ENCODE measurements at places on chromosomes 7 and 10. TPM values are rescaled to one million over a fixed set of nuclear protein-coding genes. Genes with fewer than 3 reads are reported as not detected.
A peak's percentile ranks its signal among the peaks of the same experiment; 100 is the strongest.

DNA sequence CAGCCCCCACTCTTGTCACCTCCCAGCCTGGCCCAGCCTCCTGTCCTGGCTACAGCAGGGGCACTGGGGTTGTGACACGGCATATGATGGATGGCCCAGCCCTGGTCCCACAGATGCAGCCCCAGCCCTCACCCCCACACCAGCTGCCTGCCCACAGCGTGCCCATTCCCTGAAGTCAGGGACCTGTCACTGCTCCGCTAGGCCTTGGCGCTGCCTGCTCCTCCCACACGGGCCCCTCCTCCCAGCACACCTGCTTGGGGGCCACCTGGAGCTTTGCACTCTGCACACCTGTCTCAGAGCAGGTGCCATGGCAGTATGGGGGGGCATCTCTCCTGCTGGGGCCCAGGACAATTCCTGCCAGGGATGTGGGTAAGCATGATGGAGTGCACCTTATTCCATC is 3.5 kb downstream of the GCK start:
- no peak for DNase-seq

- no peak for DNase-seq
Observed at GRCh38 chr7:115387137-115387536, 465.2 kb downstream of the MDFIC start.

The RBP3 gene
- not detected for total RNA-seq

The PLPP4 gene
- 0.78 TPM for total RNA-seq

- no peak for DNase-seq
Observed at GRCh38 chr7:107164092-107164491, 4.7 kb upstream of the HBP1 start.

- DNase-seq, result no peak
Observed at GRCh38 chr7:99456288-99456687, 9.7 kb downstream of the ATP5MF start.

The MYPN gene
- total RNA-seq, result 2.3 TPM

DNA sequence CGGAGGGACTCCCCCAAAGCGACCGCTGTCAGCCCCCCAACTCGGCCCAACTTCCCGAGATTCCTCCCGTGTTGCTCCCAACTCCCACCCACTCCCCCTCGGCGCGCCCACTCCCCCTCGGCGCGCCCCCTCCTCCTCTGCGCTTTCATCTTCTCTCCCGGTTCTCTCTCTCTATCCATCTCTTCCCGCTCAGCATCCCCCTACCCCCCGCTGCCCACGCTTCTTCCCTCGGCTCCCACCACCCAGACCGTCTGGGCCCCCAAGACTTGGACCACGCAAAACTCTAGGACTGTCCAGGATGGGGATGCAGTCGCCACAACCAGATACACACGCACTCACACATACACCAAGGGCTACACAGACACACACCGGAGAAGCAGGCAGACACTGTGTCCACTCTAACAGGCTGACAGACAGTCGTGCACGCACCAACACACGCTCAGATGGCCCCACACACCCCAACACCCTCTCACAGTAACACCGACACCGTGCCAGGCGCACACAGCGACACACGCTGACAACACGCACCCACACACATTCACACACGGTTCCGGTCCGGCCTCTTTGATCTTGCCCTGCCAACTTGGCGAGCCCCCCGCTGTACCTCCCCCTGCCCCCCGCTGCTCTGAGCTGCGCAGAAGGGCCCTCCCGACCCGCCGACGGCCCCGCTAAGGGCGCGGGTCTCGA is 1.1 kb downstream of the GRID1 start:
- DNase-seq, result no peak

The CHAT gene
- total RNA-seq, result 0.26 TPM

The RELN gene
- 3.9 TPM for total RNA-seq

DNA sequence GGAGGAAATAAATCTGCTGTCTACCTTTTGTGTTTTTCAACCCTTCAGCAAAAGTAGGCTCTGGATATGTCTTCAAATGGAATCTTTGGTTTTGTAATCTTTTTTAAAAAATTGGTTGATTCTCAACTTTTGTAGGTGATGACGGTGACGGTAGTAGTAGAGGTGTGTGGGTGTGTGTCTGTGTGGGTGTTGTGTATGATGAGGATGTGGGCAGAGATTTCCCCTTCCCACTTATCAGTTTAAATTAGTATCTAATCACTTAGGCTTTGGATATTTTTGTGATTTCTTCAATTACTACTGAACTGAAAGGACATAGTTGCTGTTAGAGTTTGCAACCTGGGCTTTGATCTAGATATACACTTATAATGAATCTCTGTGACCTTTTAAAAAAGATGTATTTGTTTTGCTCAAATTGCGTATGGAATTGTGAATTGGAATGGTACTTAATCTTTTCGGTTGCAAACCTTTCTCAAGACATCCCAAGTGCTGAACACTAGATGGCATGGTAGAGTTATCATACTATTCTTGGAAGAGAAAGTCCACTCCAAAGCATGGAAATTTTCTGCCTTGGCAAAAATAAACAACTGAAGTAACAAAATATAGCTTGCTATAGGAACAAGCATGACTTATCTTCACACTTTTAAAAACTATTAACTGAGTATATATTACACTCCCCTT is 51.9 kb upstream of the A1CF start:
- no peak for DNase-seq

- no peak for DNase-seq
Observed at GRCh38 chr7:103851357-103851756, 138.1 kb downstream of the RELN start.

DNA sequence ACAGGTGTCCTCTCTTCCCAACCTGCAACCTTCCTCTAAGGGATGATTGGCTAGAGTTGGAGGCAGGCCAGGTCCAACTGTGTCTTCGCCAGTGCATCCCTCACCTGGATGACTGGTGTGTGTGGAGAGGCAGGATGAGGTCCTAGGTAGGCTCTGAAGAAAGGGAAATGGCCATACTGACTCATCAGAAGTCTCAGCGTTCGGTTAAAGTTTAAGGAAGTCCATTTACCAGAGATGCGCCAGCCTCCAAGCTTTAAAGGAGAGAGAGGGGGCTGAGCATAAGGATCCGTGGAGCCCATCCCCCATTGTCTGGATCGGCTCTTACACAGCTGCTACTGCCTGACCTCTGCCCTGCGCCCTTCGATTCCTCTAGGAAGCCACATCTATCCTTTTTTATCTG is 4.4 kb downstream of the KEL start:
- DNase-seq, result no peak

The DENND2A gene
- total RNA-seq, result 2.6 TPM

The GSAP gene
- total RNA-seq, result 13.7 TPM

The NEUROG3 gene
- total RNA-seq, result not detected

- DNase-seq, result no peak
Observed at GRCh38 chr7:27948861-27949260, 208.9 kb downstream of the TAX1BP1 start.

The TMEM26 gene
- not detected for total RNA-seq

The INA gene
- total RNA-seq, result 4.7 TPM

DNA sequence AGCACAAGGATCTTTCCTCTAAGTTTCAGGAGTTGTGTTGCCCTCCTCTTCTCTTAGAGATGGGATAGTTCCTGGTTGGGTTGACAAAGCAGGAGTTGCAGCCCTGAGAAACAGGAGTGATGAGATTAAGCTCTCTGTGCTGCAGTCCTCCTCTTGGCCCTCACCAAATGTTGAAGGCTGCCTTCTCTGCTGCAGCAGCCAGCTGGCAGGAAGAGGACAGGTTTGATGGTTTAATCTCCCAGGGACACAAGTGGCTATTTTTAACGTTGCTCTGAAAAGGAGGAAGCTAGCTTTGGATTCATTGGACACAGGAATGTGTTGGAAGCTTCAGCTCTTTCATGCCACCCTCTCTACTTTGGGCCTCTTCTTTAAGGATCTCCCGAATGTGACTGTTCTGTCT is 9.4 kb downstream of the STRIP2 start:
- peak; percentile 57 for DNase-seq

The NOBOX gene
- not detected for total RNA-seq

DNA sequence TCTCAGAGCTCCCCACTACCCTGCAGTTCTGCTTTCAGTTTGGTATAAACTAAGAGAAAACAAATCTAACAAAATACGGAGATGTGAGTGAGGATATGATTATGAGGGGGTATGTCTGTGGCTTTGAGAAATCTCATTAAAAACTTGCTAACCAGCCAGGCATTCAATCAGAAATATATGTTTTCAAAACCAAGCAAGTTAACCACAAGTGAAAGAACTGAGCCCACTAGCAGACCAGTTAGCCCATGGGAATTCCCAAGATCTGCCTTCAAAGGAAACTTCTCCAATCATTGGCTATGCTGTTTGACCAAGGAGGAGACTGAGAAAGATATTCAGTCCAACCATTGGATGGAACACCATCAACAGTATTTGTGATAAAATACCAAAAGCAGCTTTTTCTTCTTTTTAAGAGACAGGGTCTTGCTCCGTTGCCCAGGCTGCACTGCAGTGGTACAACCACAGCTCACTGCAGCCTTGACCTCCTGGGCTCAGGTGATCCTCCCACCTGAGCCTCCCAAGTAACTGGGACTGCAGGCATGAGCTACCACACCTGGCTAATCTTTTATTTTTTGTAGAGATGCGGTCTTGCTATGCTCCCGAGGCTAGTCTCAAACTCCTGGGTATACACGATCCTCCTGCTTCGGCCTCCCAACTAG is 41.2 kb downstream of the FGFR2 start:
- DNase-seq, result no peak

GRCh38 chr7:29976673-29977415 is 12.8 kb downstream of the SCRN1 start:
- DNase-seq, result no peak

DNA sequence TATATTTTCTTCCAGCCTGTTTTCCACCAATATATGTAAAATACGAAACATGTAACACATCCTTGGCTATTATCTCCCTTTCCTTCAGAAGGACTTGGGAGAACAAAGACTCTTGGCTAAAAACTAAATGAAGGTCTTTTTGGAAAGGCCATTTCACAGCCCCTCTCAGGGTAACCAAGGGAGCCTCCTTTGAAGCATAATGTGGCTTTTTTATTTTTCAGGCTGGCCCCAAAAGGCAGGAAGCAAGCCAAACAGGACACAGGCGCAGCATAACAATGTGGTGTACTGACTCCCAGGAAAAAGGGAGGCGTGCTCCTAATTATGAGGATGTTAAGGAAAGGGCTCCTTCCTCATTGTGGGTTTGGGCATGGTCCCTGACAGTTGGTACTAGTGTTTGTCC is 30.3 kb upstream of the CCSER2 start:
- no peak for DNase-seq

DNA sequence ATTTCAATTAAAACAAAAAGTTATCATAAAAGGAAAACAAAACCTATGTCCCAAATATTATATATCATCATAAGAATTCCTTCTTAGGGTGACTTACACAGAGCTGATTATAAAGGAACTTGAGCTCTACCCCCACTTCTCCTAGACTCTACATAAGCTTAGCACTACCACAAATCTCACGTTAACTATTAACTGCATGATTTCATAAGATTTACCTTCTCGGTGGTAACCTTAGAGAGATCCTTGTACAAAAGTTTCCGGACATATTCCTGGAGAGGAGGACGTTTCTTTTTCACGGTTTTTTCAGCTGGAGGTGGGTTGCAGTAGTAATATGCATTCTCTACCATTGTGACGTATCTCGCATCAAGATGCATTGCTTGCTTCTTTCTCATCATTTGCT is 83.7 kb downstream of the UPF2 start:
- no peak for DNase-seq

The PTF1A gene
- 138 TPM for total RNA-seq

GRCh38 chr10:57049096-57049495 is 688.0 kb upstream of the ZWINT start:
- no peak for DNase-seq

GRCh38 chr7:1011297-1012003 is 28.5 kb downstream of the CYP2W1 start:
- DNase-seq, result no peak

GRCh38 chr10:122850705-122851640 is 5.3 kb upstream of the CUZD1 start:
- DNase-seq, result peak; percentile 85

- DNase-seq, result no peak
Observed at GRCh38 chr7:64733550-64734240, 60.5 kb upstream of the ZNF138 start.

The RNF133 gene
- total RNA-seq, result 17.1 TPM

- no peak for DNase-seq
Observed at GRCh38 chr10:70856454-70856853, 31.9 kb downstream of the PCBD1 start.

DNA sequence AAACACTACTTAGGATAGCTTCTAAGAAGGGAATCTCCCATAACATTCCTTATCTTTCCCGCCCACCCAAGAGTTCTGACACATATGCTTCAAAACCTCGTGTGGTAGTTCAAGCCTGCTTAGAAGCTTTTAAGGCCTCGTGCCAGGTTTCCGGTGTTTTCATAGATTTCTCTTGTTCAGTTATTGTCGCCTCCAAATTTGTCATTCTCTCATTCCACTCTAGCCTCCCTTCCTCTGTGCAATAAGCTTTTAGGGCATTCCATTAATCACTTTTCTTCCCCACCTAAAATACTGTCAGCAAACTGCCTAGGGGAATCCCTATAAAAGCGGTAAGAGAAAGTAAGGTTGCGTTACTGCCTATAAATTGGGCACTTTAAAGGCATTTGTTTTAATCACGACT is 718 bp upstream of the BPGM start:
- no peak for DNase-seq

- DNase-seq, result no peak
Observed at GRCh38 chr7:148156233-148156632, 434.3 kb upstream of the C7orf33 start.

DNA sequence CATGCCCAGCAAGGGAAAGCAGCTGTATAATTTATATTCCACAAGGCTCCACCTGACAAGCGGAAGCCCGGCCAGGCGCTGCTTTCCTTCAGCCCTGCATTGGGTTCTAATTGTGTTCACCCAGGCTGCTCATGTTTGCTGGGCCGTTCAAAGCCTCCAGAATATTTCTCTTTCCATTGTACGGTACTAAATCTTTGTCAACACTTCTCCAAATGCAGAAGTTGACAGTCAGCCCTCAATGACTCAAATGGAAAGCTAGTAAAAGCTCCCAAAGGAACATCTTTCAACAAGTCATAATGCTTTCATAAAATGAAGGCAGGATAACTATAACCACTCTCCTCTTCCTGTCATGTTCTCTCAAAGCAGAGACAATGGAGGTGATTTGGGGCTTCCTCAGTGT is 17.8 kb upstream of the CPXM2 start:
- DNase-seq, result no peak

DNA sequence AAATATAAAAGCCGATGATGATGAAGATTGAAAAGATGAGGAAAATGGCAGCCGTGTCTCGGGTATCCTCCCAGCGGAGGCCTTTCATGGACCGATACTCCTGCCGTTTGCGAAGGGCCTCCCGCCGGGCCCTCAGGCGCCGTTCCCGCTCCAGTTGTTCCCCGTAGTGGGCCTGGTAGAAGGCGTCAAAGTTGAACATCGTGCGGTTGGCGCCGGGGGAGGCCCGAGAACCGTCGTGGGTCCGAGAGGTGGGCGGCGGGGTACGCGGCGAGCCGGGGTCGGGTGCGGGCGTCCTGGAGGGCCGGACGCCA is 553 bp downstream of the DNAJC30 start:
- DNase-seq, result no peak
